COLO829 (cell line): ENCODE measurements at places on chromosomes 3 and 15.

GRCh38 chr3:46693038-46693891 is at the start of gene ALS2CL:
Gene ALS2CL (minus strand): TSS chr3:46693679. CDS start chr3:46689440, 4,239 bp downstream.
- DNase-seq = peak; percentile 32

DNA sequence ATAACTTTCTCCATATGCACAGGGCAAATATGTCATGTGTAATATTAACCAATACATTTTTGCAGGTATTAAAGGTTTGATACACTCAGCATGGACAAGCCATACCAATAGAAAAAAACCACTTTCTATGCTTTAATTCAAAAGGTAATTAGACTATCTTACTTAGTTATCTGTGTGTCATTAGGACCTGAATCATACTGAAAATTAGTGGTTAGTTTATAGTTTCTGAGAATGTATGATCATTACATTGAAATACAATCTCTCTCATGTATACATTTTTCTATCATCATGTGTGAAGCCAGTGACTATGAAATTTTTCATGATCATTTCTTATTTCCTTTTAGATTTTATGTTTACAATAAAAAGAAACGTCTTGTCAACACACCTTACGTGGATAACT is 16.3 kb downstream of the RPS27L start:
- no peak for DNase-seq

- DNase-seq = no peak
Measured at GRCh38 chr3:191470080-191470479, 9.1 kb downstream of the PYDC2 start.

DNA sequence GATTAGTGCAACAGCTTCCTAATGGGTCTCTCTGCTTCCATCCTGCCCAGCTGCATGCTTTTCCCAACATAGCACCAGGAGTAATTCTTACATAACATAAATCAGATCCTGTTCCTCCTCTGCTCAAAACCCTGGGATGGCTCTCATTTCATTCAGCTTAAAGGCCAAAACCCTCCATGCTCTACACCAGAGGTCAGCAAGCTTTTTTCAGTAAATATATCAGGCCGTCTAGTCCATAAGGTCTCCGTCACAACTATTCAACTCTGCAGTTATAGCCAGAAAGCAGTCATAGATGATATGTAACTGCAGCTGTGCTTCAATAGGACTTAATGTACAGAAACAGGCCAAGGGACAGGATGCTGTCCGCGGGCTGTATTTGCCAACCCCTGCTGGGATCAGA is 202.8 kb upstream of the UBE2E2 start:
- no peak for DNase-seq

DNA sequence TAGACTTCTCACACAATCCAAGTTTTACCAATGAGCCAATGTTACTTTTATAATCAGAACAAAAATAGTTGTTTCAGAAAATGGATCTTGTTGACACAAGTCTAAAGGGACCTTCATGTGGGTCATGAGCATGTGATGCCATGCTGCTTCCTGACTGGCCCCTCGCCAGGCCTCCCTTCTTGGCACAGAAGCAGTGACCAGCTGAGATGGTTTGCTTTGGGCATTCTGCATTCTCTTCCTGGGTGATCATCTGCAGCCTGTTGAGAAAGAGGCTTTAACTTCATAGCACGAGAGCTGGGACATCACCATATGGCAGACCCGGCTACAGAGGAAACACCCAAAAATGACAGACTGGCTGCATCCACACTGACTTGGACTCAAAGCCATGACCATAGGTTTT is 45.7 kb downstream of the TGM4 start:
- no peak for DNase-seq

- no peak for DNase-seq
Measured at GRCh38 chr3:186536883-186537844, 7.0 kb downstream of the CRYGS start.

DNA sequence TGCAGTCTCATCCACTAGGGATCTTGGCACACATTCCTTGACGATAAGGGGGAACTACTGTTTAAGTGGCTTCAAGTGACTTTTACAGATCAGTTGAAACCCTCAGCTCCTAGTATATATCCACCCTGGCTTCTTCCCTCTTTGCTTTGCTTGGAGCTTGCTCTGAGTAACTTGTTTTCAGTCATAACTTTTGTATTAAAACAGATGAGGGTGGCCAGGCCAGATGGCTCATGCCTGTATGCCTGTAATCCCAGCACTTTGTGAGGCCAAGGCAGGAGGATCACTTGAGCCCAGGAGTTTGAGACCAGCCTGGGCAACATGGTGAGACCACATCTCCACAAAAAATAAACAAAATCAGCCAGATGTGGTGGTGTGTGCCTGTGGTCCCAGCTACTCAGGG is 42.4 kb downstream of the EOMES start:
- no peak for DNase-seq

- DNase-seq = no peak
Measured at GRCh38 chr3:67490658-67491057, 163.8 kb downstream of the SUCLG2 start.

DNA sequence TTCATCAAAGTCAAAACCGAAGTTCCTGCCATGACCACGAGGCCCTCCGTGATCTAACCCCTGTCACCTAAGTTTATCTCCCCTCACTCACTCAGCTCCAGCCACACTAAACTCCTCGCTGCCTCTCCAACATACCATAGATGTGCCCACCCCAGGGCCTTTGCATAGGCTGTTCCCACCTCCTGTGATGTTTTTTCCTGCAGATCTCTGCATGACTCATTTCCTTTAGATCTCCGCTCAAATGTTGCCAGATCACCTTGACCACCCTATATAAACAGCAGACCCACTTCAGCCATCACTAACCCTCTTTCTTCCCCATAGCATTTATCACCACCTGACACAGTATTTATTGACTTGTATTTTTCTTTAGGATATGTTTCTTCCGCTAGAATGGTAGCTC is 58.5 kb downstream of the HRH1 start:
- no peak for DNase-seq

GRCh38 chr3:184227481-184227935 is 1.9 kb upstream of the VWA5B2 start:
- peak; percentile 68 for DNase-seq

GRCh38 chr3:43689766-43690399 is 855 bp upstream of the ABHD5 start:
- no peak for DNase-seq

GRCh38 chr15:80465626-80466005 is 61.4 kb downstream of the ARNT2 start:
- DNase-seq = no peak

- DNase-seq = no peak
Measured at GRCh38 chr15:80620931-80621330, 74.2 kb upstream of the ABHD17C start.

DNA sequence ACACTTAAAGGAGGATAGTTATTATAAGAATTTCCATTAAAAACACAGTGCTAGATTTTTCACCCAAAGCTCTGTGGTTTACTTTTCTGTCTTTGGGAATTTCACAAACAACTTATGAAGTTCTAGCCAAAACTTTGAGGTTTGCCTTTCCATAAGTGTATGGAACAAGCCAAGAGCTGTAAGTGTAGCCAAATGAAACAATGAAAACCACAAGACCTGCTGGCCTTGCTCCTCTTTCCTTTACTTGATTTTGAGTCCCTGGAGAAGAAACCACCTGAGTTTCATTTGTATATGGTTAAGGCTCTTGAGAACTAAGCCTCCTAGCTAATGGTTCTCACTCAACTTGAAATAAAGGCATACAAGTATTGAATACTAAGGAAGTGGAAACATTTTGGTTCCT is 365.3 kb upstream of the EPHA3 start:
- no peak for DNase-seq

DNA sequence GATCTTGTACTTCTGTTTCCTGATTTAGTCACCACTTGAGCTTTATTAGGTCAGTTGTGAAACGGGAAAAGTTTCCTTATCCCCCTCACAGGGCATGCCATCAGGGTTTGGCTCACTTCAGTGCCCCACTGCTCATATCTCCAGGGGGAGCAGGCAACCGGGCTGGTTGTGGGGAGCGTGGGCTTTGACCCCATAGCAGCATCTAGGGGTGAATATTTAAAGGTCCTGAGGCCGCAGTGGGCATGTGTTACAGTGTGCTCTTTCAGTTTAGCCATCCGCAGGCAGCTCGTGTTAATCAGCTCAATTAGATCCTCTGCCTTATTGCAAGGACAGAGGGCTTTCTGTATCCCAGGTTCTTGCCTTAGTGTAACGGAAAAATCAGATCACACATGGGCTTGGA is 71.9 kb downstream of the MRPL46 start:
- no peak for DNase-seq

DNA sequence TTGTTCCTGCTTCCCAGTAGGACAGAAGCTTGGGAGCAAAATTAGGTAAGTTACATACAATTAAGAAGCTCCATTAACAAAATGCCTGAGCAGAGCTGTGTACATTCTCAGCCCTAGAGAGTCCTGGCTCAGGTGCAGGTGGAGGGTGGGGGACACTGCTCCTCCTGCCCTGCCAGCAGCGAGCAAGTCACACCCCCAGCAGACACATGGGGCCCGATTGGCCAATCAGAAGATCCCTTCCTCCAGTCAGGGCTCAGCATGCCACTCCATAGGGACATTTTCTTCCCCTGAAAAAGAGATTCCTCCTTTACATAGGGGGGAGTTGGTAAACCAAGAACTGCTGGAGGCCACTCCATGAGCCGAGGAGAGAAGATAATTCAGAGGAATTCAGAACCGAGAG is 62.1 kb downstream of the PLXNA1 start:
- no peak for DNase-seq

GRCh38 chr3:15875016-15875689 is 77.4 kb upstream of the ANKRD28 start:
- no peak for DNase-seq

- peak; percentile 81 for DNase-seq
Measured at GRCh38 chr15:98865397-98866339, 141.9 kb downstream of the PGPEP1L start.

DNA sequence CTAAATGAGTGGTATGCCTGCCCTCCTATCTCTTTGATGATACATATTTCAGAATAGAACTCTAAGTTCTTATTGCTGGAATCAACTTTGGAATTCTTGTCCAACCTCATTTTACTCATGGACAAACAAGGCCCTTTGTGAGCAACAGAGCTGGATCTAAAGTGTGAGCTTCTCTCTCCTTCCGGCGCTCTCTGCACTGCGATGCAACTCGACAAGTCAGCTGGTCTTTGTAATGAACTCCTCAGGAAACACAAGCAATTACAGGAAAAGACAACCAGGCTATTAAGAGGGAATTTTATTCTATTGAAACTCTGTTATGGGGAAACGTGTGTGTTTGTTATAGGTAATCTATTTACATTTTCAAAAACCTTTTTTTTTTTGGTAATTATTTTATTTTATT is 20.3 kb upstream of the NRROS start:
- DNase-seq = no peak

DNA sequence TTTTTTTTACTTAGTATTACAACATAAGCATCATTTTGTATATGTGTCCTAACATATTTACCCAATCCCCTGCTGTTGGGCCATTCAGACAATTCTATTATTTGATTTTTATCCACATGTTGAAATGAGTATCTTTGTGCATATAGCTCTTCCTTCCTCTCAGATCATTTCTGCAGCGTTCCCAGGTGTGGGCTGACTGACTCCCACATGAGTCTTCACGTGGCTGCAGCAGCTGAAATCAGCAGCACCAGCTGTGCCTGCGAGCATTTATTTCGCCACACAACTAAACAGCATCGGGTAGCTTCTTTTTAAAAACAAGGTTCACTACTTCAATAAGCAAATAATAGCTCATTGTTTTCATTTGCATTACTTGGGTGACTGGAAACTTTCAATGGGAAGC is 44.5 kb upstream of the PDE8A start:
- peak; percentile 51 for DNase-seq

GRCh38 chr3:170309046-170309445 is 48.5 kb upstream of the SKIL start:
- no peak for DNase-seq

- no peak for DNase-seq
Measured at GRCh38 chr3:70646635-70647034, 334.2 kb upstream of the MDFIC2 start.

DNA sequence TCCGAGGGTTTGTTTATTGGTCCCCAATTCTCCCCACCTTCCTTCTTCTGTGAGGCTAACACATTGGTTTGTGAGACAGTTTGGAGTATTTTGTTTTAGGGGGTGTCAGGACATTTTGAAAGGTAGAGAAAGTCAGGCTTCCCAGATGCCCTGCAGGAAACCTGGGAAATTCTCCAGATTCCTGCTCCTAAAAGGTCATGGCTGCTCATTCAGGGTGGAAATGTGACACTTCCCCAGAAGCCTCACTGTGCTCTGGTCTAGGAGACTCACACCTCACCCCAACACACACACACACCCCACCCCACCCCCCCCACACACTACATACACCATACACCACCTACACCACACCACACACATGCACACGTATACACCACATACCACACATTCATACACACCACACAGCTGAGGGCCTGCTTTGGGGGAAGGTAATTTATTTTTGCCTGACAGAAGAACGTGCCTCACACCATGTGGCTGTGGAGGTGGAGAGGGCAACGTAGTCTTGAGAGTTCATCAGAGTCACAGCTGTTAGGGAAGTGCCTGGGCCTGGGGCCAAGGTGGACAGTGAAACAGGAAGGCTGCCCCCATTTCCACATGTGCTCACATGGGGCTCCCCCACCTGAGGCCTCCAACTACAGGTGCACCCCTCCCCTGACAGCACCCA is 40.4 kb upstream of the LIMD1 start:
- no peak for DNase-seq

- peak; percentile 57 for DNase-seq
Measured at GRCh38 chr3:128497305-128498126, 4.5 kb upstream of the GATA2 start.

DNA sequence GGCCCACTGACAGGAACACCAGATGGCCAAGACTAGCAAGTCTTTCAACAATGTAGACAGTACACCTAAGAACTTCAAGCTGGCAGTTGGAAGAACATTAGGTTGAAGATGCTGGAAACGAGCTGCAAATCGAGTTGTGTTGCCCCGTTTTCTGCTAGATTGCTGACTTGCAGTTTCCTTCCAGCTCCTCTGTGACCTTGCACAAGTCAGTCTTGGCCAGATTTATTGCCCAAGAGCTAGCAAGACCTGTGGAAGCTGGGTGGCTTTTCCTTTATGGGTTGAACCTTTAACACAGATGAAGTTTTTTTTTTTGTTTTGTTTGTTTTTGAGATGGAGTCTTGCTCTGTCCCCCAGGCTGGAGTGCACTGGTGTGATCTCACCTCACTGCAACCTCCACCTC is 2.9 kb upstream of the RBM6 start:
- DNase-seq = no peak

GRCh38 chr15:90212221-90213098 is 11.3 kb downstream of the SEMA4B start:
- DNase-seq = no peak

GRCh38 chr15:94026458-94027304 is 204.7 kb upstream of the MCTP2 start:
- peak; percentile 92 for DNase-seq

- no peak for DNase-seq
Measured at GRCh38 chr3:24145481-24145880, 200.4 kb downstream of the NR1D2 start.

DNA sequence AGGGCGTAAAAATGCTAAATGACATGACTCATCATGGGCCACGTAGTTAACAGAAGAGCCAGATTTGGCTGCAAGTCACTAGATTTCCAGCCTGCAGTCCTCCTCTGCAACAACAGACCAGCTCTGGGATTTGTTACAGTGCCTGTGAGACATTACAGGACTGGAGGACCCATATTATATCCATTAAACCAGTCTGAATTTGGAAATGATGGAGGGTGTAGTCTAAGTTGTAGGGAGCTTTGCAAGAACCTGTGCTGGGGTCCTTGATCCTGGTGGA is 10.8 kb downstream of the ZNF774 start:
- peak; percentile 81 for DNase-seq
